Esophagus squamous epithelium (tissue), 5 donors: ENCODE measurements at places on chromosomes 11 and 22. TPM values are rescaled to one million over a fixed set of nuclear protein-coding genes. Genes with fewer than 3 reads are reported as not detected.

KCNC1 gene
- not detected for total RNA-seq

ACCSL gene
- total RNA-seq = not detected

IGLL1 gene
- total RNA-seq = not detected

MS4A12 gene
- total RNA-seq = not detected

MFNG gene
- 10.3 TPM for total RNA-seq

CDC45 gene
- 4.1 TPM for total RNA-seq

PRMT3 gene
- 15.2 TPM for total RNA-seq

SERPINH1 gene
- 43.7 TPM for total RNA-seq

OR52N4 gene
- not detected for total RNA-seq

FGF4 gene
- not detected for total RNA-seq

SIPA1 gene
- total RNA-seq = 29.2 TPM

SYT13 gene
- total RNA-seq = 0.15 TPM

LDHAL6A gene
- total RNA-seq = not detected

MAP6 gene
- 0.29 TPM for total RNA-seq

SAA4 gene
- total RNA-seq = not detected

SCGB2A2 gene
- total RNA-seq = not detected

TMEM191C gene
- total RNA-seq = 8.8 TPM

CNTF gene
- total RNA-seq = 3.2 TPM

PIWIL4 gene
- total RNA-seq = 3.1 TPM

SOX10 gene
- 0.44 TPM for total RNA-seq

FSHB gene
- not detected for total RNA-seq

TMEM225 gene
- not detected for total RNA-seq

CAPN5 gene
- 15.9 TPM for total RNA-seq

CST6 gene
- total RNA-seq = 15.3 TPM

PATE4 gene
- total RNA-seq = not detected

KRTAP5-10 gene
- not detected for total RNA-seq

RNF215 gene
- total RNA-seq = 3.2 TPM

BTBD18 gene
- total RNA-seq = not detected

KDELR3 gene
- total RNA-seq = 9.6 TPM

FADD gene
- 20.9 TPM for total RNA-seq

OTOG gene
- total RNA-seq = not detected

SLC5A1 gene
- 9.7 TPM for total RNA-seq

OR8H3 gene
- total RNA-seq = not detected
